Posterior vena cava (tissue), 2 donors: ENCODE measurements at places on chromosomes 6 and 20.

DNA sequence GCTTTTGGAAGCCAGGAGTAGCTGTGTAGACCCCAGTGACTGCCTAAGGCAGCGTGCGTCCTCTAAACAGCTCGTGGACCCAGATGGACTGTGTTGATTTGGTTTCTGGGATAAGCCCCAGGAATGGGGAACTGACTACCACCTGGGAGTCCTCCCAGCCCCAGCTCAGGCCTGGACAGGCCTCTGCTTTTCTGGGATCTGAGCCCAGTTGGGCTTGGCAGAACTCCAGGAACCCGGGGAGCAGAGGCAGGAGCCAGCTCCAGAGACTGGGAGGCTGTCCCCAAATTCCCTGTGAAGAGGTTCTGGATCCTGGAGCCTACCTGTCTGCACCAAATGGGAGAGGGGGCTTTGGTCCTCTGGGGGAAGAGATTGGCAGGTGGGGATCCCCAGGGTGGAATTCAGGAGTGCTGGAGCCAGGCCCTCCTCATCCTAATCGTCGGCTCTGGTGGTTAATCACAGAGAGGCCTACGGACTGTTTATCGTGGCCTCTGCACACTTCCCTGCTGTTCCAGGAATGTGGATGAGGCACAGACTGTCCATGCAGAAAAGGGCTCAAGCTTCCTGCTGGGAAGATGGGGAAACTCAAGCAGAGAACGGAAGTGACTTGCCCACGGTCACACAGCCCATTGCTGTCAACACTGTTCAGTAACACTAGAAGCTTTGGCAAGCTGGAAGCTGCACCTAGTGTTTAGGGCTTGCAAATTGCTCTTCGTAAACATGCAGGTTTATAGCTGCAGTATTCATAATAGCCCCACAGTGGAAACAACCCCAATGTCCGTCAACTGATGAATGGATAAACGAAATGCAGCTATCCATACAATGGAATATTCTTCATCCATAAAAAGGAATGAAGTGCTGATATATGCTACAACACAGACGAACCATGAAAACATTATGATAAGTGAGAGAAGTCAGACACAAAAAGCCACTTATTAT, 100.6 kb downstream of the KCNB1 start:
- DNase-seq, result peak; percentile 87

DNA sequence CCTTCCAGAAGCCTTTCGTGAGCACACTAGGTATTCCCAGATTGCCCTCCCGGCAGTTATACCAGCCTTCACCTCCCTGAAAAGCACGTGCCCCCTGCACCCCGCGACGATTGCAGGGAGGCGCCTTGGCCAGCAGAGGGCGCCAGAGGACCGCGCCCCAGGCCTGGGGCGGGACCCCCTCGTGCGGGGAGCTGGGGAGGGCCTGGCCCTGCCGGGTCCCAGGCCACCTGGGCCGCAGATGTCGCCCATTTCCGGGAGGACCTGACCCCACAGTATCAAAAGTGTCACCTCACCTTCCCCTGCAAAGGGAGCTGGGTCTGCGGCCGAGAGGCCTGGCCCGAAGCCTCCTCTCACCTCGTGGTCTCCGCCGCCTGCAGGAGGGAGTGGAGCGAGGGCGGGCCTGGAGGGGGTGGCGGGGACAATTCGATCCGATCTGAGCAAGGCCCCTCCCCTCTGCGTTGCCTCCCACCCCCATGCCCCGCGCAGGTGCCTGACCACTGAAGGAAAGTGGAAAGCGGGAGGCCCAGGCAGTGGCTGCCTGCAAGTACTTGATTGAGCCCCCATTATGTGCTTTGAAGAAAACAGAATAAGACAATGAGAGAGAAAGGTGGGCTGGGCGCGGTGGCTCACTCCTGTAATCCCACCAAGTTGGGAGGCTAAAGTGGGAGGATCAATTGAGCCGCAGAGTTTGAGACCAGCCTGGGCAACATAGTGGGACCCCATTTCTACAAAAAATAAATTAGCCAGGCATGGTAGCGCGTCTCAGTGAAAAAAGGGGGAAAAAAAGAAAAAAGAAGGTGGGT, 3.5 kb upstream of the SNAI1 start:
- DNase-seq, result peak; percentile 86

DNA sequence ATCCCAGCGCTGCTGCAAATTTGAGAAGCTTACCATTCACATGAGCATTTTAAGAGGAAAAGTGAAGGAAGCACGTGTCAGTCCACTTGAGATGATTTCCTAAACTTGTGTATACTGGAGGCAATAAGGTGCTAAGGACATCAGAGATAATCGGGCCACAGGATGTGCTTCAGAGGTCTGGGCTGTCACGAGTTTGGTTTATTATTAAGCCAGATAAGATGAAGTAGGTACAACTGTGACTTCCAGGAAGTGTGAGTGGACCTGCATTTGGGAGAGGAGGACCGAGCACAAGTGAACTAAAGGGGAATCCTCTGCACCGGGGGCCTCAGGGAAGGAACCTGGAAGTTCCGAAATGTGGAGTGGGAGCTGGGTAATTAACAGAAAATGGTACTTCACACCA, 1.4 kb downstream of the SAMD5 start:
- no peak for DNase-seq

- DNase-seq, result no peak
These were observed 108.1 kb downstream of the BCKDHB start for GRCh38 chr6:80214436-80215022.

DNA sequence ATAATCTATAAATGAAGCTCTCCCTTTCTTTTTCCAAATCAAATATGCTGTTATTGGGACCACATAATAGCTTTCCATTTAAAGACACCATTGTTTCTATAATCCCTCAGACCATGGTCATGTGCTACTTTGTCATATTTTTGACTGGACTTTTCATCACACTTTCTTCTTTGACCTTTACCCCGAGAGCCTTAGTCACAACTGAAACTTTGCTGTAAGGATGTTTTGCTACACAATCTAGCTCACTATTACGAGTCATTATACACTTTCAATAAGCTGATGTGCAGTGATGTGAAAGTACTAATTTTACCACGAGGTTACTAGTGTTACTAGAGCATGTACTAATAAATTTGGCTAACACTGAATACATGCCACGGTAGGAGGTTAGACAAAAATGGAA, 367.2 kb upstream of the RUNX2 start:
- DNase-seq, result no peak

DNA sequence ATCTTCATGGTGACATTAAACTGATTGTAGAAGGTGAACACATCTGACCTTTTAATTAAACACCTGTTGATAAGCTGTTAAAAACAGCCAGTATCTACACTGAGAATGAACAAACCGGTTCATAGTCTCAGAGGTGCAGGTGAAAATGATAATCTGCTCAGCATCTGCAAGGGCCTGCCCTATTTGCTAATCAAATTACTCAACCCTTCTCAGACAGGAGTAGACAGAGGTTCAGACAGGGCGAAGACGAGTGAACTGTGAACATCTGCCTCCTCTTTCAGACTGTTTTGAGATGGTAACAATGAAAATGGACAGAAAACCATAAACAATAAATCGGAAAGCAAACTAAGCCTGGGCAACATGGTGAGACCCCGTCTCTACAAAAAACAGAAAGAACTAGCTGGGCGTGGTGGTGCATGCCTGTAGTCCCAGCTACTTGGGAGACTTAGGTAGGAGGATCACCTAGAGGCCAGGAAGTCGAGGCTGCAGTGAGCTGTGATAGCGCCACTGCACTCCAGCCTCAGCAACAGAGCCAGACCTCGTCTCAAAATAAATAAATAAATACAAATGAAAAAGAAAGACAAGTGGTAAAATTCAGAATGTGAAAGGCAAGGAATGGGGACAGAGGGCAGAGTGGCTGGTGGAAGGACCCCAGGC, 55.9 kb downstream of the NINL start:
- no peak for DNase-seq

- DNase-seq, result no peak
These were observed 25.4 kb downstream of the CCDC167 start for GRCh38 chr6:37474316-37474715.
